ENCODE measurements at places on chromosomes 13 and 19.

DNA sequence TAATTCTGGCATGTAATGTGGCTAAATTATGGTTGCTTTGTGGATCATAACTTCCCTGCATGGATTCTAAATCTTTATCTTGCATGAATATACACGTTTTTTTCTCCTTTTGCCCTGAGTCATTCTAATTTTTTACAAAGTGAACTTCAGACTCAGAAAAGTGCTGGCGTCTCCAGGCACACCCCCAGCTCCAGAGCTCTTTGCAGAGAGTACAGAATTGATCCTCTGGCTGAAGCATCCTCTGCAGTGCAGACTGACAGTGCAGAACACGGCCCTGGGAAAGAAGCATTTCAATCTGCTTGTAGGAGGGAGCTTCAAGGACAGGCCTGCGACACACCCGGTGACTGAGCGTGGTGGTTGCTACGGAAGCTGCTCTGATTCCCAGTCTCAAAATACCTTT lies 228.1 kb downstream of the FGF9 start:
- no peak for DNase-seq

- no peak for DNase-seq
These were observed 55.3 kb downstream of the STK24 start for GRCh38 chr13:98521461-98522247.

DNA sequence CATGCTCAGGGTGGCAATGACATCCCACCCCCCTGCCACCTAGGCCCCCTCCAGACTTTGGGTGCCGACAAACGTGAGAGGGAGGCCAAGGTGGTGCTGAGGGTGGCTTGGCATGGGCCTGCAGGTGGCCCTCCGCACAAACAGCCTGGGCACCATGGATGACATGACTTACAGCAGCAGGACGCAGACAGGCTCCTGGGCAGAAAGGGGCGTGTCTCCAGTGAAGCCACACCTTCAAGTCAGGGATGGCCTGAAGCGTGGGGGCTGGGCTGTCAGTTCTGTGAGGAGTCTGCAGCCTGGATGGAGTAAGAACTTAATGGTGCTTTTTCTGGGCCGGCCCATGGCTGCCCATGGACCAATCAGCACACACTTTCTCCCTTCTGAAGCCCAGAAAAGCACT lies 25.3 kb downstream of the POMP start:
- no peak for DNase-seq

- no peak for DNase-seq
These were observed 47.0 kb upstream of the FLT1 start for GRCh38 chr13:28541966-28542365.

DNA sequence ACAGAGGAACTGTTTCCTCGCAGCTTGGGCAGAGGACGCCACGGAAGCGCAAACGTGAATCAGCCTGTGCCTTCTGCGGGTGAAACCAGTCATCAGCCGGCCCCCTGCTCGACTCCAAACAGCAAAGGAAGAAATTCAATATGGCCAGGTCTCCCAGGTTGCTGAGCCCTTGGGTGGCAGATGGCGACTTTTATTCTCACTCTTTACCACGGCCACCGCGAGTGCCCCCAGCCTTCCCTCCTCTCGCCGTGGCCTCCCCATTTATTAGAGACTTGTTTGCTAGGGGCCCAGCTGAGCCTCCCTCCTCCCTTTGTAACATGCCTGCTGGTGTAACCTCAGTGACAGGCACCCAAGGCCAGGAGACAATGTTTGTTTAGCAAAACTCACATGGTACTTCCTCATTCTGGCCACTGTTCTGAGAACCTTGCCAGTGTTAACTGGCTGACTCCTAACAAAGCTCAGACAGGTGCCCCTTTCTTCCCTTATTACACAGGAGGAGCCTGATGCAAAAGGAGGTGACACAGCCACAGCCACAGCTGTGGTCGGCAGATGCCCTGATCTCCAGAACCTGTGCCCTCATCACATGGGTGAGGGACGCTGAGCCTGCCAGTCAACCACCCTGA lies 5.8 kb downstream of the RAB20 start:
- no peak for DNase-seq

- DNase-seq, result no peak
These were observed 11.9 kb upstream of the C13orf42 start for GRCh38 chr13:51122868-51123566.

DNA sequence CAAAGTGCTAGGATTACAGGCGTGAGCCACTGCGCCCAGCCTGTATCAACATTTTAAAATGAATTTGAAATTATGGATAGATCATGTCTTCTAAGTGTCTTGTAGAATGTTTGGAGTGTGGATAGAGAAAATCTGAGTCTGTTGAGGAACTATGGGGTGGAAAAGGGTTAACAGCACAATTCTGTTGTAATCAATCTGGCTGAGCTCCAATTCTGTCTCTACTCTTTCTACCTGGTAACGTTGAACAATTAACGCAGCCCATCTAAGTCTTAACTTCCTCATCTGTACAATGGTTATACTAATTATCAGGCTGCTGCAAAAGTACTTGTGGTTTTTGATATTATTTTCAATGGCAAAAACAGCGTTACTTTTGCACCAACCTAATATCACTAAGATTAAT lies 4.1 kb downstream of the FPR2 start:
- no peak for DNase-seq

DNA sequence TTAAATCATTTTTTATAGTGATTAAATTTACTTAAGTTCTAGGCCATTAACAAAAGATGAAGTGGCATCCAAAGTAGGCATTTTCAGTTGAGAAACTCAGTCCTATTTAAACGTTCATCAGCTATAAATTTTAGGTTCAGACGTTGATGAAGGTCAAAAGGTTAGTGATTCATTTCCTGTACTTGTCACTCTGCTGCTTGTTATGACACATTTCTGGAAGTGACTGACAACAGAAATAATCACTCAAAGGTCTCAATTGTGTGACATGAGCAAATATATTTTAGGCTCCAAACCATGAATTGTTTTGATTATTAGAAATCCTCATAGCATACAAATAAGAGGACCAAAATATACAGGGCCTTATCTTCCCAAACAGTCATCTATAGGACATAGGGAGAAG lies 10.3 kb upstream of the EDNRB start:
- no peak for DNase-seq

- DNase-seq, result no peak
These were observed 6.3 kb downstream of the SLC7A1 start for GRCh38 chr13:29589234-29589633.

DNA sequence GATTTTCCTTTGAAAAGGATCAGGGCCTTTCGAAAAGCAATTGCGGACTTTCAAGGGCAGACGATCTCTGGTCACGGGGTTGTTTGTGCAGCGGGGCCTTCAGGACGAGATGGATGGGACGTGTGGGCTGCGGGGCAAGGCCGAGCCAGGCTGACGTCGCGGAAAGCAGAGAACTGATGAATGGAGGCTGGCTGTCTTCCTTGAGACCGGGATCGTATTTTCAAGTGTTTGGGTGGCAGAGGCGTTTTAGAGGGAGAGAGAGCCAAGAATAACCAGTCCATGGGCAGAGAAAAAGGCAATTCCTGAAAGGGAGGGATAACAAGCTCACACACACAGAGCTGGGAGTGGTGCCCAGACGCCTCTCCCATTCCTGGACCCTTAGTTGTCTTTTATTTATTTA lies 138.9 kb upstream of the USP29 start:
- no peak for DNase-seq

DNA sequence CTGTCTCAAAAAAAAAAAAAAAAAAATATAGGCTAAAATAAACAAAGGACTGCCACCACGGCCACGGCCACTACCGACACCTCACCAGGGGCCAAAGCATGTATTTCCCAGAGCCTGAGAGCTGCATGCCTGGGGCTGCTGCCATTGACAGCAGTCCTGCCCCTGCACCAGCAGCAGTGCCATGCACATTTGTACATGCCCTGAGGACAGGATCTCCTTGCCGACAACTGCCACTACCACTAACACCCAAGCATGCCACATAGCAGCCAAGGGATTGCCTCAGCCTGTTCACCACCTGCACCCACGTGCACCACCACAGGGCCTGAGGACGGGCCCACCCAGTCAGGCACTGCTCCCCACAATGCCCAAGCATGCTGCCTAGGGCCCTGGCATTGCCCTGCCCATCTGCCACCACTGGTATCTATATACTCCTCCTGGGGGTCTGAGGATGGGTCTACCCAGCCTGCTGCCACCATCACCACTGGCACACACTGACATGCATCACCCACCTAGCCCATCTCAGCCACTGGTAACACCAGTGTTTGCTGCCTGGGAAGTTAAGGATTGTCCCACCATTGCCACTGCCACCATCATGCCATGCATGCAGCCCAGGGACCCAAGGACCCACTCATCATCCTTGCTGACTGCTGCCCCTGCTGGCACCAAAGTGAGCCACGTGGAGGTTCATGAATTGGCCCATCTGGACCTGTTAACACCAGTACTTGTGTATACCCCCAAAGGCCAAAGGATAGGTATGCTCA lies 10.6 kb upstream of the NUP62 start:
- DNase-seq, result no peak

- peak; percentile 91 for DNase-seq
These were observed at the start of gene VASP for GRCh38 chr19:45506989-45507871. VASP (plus strand) TSS chr19:45507479; CDS start chr19:45507772, 293 bp downstream.

DNA sequence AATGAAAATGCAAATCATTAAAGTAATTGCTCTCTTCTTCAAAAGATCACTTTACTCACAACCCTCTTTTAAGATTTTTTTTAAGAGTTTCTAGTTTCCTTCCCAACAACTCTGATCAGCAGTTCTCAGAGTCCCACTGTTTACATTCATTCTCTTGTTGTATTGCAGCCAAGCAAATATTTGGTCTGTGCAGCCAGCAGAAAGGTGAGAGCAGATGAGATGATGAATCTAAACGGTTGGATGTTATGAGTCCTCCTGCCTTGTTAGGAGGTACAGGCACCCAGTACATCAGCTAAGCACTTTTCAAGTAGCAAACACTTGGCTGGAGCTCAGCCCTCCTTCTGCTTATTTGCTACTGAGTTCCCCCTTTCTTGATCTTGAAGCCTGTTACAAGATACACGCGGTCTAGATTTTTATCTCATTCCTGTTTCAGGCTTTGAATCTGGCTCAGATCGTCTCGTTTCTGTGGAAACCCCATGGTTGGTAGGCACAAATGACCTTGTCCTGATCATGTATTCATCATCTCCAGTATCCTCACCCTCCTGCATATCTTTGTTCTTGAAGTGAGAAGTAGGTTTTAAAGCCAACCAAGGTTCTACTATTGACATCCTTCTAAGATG lies 300.7 kb downstream of the DCT start:
- DNase-seq, result no peak

- DNase-seq, result no peak
These were observed 107.7 kb upstream of the UQCRFS1 start for GRCh38 chr19:29320618-29321017.

DNA sequence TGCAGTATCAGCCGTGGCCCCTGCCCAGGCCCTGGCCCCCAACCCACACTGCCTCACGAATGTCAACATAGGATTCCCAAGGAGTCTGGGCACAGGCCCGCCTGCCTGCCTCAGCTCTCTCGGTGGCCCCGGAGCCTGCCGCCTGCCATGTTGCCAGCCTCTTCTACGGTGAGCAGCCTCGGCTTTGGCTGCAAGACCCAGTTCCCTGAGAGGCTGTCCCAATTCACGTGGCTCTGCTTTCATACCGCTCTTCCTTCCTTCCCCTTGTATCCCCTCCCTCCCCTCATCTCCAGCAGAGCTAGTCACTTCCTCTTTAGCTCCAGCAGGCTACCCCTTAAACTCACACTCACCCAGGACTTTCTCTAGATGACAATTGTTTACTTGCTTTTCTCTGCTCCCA lies 42.7 kb downstream of the SERP2 start:
- no peak for DNase-seq

DNA sequence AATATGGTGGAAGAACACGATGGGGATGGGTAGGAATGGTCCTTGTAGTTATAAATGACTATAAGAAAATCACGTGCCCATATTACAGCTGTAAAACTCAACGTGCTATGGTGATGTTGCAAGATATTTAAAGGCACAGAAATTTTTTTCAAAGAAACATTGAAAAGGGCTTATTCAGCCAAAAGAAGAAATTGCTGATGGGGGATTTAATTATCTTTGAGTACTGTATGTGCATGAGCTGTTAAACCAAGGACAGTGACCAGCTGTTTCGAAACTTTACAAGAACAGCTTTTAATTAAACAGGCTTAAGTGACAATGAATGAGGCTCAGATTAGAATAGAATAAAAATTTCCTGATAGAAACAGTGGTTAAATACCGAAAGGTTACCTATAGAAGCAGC lies 339.0 kb downstream of the HS6ST3 start:
- no peak for DNase-seq

DNA sequence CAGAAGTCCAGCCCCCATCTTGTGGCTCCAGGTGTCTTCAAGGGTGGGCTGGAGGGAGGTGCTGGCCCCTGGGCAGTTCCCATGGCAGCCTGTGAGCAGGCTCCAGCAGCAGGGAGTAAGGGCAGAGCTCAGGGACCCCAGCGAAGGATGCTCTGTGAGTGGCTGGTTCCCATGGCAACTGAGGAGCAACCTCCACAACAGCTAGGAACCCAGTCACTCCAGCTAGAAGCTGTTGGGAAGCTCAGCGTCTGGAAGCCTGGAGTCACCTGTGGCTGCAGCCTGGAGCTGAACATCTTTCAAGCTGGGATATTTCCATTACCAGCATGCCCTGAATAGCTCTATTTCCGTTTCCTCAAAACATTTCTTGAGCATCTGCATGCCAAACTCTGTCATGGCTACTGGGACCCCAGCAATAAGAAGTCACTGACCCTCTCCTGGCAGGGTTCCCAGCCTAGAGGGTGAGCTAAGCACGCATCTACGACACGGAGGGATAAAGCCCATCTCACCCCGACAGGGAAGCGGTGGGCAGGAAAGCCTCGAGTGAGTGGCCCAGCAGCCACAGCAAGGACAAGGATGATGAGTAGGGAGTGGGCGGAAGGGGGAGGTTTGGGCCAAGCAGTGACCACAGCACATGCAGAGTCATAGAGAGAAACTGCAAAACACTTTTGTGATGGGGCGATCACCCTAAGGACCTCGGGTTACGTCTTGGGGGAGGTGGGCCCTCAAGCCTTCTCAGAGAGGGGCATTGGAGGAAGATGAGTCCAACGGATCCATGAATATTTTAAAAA lies 52.6 kb downstream of the ALOX5AP start:
- DNase-seq, result no peak

DNA sequence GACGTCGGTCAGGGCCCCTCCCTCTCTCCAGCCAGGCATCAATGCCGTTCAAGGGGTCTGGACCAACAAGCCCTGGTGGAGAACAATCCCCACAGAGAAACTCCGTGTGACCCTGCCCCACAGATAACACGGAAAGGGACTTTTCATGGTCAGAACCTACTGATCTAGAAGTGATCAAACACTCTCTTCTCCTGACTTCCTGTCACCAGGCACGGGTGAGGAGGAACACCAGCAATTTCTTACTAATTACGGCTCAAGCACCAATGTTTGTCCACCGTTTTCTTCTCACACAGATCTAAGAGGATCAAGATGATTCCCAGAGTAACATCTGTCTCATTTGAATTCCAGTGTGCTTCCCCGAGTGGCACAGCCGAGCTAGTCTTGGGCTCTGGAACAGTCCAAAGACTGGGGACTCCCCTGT lies 11.8 kb downstream of the RASA3 start:
- no peak for DNase-seq
